Ammon's horn (tissue), 1 donor: ENCODE measurements at places on chromosomes 5 and 9.

DNA sequence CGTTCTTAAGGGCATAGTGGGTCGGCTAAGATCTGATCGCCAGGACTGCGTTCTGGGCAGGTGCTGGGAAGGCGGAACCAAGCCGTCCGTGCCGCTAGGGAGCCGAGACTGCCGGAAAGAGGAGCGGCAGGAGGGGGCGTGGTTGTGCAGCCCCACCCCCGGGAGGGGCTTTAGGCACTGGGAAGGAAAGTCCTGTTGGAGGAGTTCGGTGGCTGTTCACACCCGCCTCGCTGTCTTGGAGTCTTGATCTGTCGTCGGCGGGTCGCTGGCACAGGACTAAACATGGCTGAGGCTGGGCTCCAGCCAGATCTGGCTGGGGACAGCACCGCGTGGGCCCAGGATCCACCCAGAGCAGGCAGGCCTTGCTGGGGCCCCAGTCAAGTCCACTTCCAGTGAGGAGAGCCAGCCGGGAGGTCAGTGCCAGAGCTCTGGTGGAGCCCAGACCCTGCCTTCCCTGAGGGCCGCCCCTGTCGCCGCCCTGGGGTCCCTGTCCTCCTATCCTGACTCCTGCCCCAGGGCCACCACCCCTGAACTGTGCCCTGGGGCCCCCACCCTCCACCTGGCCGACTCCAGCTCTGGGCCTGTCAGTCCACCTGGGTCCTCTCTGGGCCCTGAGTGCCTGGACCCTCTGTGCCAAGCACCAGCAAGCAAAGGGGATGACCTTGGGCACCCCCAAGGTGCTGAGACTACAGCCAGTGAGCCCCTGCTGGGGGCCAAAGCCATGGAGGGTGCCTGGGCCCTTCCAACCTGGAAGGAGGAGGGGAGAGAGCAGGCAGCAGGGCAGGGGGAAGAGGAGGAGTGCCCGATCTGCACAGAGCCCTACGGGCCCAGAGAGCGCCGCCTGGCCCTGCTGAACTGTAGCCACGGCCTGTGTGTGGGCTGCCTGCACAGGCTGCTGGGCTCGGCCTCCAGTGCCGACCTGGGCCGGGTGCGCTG is 4.5 kb downstream of the RNF208 start:
- no peak for DNase-seq

DNA sequence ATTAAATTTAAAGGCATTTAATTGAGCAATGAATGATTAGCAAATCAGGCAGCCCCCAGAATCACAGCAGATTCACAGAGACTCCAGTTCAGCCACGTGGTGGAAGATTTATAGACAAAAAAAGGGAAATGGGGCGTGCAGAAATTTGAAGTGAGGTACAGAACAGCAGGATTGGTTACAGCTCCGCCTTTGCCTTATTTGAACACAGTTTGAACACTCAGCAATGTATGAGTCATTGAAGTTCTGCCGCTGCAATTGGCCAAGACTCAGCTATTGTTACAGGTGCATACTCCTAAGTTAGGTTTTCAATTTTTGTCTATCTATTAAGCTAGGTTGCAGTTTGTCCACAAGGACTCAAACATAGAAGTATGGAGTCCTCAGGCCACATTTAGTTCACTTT is 157.7 kb upstream of the SLC12A2 start:
- no peak for DNase-seq

GRCh38 chr5:135851186-135851914 is 16.9 kb downstream of the SLC25A48 start:
- DNase-seq: peak; percentile 64

GRCh38 chr5:9020996-9021395 is 524.9 kb downstream of the SEMA5A start:
- no peak for DNase-seq

- no peak for DNase-seq
Measured at GRCh38 chr5:9878206-9878605, 248.1 kb upstream of the TAS2R1 start.

DNA sequence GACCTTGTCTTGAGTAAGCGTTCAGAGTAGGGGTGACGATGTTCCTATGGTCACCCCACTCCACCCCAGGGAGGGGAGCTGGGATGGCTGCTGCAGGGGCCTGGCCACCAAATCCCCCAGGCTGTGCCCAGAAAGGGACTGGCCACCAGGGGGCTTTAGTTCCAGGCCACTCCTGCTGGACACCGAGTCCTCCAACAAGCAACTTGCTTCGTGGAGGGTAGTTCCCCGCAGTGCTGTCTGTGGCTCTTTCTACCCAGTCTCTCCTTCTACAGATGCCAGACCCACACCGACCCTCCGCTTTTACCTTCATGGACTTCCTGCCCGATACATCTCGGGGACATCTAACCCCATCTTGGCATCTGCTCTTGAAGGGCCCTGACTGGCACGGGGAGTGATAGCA is 35.7 kb upstream of the GABRP start:
- no peak for DNase-seq

GRCh38 chr5:154095904-154096303 is 57.1 kb downstream of the MFAP3 start:
- peak; percentile 18 for DNase-seq

GRCh38 chr9:68821911-68822310 is 116.9 kb downstream of the PIP5K1B start:
- DNase-seq: no peak

GRCh38 chr5:36325196-36325595 is 23.5 kb upstream of the RANBP3L start:
- no peak for DNase-seq

GRCh38 chr5:115423541-115423940 is 121.0 kb downstream of the FEM1C start:
- DNase-seq: peak; percentile 31

DNA sequence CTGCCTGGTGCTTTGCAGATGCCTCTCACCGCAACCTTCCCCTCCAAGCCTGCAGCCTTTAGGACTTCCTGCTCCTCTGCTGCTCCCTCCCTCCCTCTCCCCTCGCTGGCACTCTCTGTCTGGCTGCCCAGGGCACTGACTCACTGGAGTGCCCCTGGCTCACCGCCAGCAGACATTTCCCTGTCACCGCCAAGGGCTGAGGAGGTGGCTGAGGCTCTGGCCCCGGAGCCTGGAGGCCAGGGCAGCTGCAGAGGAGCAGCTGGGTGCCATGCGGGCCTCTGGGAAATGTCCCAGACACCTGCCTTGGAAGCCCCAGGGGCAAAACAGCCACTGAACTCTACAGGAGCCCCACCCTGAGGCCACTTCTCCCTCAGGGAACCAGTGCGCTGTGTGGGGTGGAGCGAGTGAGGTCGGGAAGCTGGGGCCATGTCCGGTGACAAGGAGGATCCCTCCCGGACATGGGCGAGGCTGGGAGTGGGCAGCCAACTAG is 53.4 kb downstream of the TENT4A start:
- DNase-seq: peak; percentile 79

DNA sequence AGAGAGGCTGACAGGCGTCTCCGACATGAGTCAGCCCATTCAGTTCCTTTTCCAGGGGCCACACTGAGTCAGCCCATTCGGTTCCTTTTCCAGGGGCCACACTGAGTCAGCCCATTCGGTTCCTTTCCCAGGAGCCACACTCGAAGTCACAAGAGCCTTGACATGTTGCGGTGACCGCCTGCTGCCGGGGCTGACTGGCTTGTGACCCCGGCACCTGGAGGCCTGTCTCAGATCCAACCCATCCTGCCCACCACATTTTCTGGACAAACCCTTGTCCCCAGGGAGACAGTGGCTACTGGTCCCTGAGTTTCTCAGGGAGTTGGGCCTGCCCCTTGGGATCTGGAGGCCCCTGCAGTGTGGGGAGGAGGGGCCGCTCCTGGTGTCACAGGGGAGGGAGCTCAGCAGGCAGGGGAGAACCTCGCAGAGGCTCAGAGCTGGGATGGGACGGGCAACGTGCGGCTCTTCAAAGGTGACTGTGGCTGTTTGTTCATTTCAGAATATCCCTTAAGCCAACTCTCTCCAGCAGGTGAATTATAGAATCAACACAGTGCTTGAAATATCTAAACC is 40.5 kb upstream of the LPCAT1 start:
- no peak for DNase-seq

- DNase-seq: no peak
Measured at GRCh38 chr9:108477529-108478006, 378.2 kb downstream of the ACTL7B start.

DNA sequence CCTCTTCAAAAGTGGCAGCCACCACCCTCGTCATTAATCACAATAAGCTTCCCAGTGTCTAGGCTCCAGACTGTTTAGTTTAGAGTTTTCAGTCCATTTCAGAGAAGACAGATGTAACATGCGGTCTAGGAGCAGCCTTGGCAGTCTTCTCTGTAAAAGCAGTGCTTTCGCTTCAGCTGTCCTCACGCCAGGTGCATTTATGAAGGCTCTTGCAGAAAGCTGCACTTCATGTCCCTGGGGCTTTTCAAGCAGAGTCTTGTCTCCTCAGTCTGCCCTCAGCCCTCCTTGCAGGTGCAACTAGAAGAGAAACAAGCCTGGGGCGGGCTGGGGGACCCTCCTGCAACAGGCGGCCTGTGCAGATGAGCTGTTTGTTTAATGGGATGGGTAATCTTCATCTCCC is 281.9 kb downstream of the DRD1 start:
- DNase-seq: no peak

DNA sequence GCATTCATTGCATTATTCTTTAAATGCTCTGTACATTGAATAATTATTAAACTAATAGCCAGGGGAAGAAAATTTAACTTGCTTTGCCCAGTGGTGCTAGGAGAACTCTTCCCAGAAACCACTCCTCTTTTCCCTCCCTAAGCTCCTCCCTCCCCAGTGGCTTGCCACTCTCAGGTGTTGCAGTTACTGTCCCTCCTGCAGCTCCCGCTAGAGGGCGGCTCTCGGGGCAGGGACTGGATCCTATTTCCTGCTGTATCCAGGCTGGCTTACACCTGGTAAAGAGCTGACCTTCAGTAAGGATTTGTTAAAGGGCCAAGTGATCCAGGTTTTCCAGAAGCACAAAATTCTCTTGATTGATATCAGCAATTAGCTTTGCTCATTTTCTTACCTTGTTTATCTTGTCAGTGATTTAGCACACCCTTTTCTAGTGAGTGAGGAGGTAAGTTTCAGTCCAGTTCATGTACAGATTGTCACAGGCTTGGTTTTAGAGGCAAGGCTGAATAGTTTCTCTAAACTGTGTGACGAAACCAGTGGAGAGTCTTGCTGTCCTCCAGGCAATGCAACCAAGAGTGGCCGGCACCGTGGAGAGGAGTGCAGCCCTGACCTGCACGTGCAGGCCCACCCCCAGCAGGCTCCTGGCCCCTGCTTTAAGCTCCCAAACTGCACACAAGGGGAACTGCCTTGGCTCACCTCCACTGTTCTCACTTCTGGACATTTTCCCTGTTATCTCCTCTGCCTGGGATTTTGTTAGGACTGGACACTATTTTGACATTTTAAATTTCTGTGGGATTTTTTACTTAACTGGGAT is 423.8 kb downstream of the SPOCK1 start:
- no peak for DNase-seq

DNA sequence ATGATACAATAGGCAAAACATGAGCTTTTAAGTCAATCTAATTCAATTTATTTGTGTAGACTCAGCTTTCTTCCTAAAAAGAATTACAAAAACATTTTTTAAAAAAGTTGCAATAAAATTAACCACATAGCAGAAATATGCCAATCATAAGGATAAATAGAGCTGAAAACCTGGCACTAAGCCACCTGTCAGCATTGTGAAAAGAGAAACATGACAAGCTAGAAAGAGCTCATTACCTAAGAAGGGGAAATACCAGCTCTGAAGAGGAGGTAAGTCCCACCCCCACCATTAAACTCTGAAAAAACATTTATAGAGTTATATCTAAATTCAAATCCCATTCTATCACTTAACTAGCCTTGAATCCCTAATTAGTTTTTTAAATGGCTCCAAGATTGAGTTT is 372.9 kb downstream of the OSTF1 start:
- no peak for DNase-seq

GRCh38 chr5:172564188-172564587 is 76.9 kb upstream of the NEURL1B start:
- DNase-seq: no peak

GRCh38 chr5:57802131-57802530 is 319.5 kb upstream of the ACTBL2 start:
- DNase-seq: no peak

DNA sequence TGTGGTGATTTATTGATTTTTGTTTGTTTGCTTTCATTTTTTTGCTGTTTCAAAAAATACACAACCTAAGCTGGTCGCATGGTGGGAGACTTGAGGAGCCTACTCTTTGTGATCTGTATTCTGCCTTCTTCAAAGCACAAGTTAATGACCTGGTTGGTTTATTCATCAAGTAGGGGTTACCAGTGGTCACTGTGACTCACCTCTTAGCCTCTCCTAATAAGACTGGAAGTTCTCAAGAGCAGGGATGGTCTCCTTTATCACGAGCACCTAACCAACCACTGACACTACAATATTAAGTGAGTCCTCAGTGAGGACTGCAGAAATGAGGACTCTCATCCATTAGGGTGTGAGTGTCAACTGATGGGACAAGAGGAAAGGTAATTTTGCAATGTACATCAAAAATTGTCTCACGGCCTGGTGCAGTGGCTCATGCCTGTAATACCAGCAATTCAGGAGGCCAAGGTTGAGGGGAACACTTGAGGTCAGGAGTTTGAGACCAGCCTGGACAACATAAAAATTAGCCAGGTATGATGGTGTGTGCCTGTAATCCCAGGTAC is 13.6 kb upstream of the MTMR12 start:
- no peak for DNase-seq

DNA sequence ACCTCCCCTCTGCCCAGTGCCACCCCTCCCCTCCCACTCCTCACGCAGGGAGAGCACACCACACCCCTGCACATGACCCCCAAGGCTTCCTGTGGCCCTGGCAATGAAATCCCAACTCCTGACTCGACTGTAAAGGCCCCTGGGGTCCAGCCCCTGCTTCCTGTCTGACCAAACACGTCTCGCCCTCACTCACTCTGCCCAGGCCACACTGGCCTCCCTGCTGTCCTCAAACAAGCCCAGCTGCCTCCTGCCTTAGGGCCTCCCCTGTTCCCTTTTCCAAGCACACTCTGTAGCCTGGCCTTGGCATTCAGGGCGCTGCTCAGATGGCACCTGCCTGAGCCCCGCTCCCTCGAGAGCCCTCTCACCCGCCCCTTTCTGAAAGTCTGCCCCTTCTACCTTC is 42.4 kb downstream of the HK3 start:
- no peak for DNase-seq

DNA sequence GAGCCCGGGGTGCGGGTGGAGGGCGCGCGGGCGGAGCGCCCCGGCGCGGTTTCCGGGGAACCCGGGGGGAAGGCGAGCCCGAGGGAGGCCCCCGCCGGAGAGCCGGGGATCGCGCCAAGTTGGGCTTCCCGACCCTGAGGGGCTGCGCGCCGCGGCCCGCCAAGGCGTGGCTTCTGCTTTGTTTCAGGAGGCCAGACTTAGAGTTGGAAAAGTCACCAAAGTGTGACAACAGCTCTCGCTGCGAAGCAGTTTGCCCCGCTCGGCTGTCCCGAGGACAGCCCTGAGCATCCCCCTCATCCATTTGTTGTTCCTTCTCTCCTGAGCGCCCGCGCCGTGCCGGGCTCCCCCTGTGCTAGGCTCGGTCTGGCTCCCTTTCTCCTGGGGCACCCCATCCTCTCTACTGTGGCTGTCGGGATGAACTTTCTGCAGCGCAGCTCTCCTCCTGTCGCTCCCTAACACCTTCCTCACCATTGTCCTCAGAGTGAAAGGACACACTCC is 410 bp downstream of the GLIPR2 start:
- DNase-seq: no peak
